ENCODE measurements at places on chromosomes 4 and X.
A peak's percentile ranks its signal among the peaks of the same experiment; 100 is the strongest.

- no peak for DNase-seq
Observed at GRCh38 chr4:61860376-61860775, 660.2 kb downstream of the ADGRL3 start.

- no peak for DNase-seq
Observed at GRCh38 chr4:56303921-56304320, 83.4 kb downstream of the AASDH start.

DNA sequence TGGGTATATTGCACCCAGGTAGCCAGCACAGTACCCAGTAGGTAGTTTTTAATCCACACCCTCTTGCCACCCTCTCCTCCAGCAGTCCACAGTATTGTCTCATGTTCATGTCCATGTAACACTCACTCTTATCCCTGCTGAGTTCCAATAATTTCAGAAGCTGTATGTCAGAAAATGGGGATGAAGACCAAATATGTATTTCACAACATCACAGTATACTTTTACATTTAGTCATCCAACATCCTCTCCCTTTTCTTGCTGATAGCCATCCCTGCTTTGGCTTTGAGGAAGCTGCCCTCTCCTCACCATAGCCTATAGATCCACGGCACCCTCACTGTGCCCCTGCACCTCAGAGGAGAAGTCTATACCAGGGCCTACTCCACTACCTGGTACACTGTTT lies 126.0 kb upstream of the LDB2 start:
- no peak for DNase-seq

- no peak for DNase-seq
Observed at GRCh38 chr4:159195361-159195769, 92.5 kb downstream of the RAPGEF2 start.

- DNase-seq, result no peak
Observed at GRCh38 chr4:4254666-4255065, 6.6 kb upstream of the TMEM128 start.

DNA sequence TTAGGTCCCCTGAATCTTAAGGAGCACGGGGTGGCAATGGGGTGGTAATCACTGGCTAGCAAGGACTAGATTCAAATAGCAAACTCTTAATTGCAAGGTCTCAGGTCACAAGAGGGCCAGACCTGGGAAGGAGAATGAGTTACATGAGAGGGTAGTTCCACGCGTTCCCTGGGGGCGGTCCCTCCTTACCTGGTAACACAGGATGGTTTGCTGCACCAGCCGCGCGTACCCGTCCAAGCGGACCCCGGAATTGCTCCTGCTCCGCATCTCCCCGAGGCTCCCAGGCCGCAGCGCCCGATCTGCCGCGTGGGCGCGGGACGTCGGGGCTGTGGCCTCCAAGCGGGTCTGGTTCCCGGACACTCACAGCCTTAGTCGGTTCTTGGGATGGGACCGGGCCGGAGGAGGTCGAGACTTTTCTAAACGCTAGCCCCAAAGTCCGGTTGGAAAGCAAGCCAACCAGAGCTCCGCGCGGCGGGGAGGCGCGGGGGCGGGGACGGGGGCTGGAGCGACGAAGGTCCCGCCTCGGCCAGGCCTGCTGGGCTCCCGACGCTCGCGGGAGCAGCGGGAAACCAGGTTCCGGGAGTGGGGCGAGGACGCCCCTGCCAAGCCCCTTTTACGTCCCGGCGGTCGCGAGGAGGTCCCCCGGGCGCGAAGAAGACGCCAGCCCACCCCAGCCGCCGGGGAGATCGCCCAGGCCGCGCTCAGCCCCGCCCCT lies at the start of gene PHKA2:
PHKA2 (minus strand) TSS at position 449 of the 715 bp plus-strand sequence; CDS start at position 267, 182 bp downstream.
- DNase-seq, result peak; percentile 48

- DNase-seq, result no peak
Observed at GRCh38 chr4:20625426-20625825, 74.8 kb upstream of the PACRGL start.

DNA sequence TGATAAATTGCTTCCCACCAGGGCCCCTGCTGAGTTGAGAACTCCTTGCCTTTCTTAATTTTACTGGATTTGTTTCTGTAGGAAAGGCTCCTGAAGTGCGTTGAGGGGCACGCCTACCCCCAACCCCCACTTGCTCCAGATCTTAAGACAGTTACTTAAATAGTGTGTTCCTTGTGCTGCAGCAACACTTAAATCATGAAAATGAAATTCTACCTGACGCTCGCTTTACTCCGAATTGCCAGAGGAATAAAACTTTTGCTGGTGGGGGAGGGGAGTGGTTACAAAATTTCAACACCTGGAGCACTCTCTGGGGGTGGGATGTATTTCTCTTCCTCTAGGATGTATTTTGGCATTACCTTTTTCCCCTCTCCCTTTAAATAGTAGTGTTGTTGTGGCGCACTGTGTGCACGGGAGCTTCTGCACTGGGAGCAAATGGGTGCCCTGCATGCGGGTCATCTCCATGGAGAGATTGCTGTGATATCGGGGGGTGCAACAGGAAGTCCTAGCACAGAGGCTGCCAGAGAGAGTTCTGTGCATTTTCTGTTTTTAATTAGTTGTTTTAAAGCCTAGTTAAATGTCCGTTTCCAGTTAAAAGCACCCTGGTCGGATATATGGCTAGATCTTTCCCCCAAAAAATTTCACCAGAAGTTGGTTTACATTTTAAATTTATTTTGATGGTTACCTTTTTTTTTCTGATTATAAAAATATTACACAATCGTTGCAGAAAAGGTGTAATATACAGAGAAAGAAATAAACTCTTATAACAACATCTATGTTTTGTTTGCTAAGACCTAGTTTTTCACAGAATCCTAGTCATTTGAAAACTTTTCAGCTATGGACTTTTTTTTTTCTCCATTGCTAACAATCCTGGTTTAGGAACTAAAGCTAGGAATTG lies 207.7 kb downstream of the SOWAHB start:
- peak; percentile 18 for DNase-seq

GRCh38 chr4:36168127-36168878 lies 76.0 kb downstream of the ARAP2 start:
- no peak for DNase-seq

DNA sequence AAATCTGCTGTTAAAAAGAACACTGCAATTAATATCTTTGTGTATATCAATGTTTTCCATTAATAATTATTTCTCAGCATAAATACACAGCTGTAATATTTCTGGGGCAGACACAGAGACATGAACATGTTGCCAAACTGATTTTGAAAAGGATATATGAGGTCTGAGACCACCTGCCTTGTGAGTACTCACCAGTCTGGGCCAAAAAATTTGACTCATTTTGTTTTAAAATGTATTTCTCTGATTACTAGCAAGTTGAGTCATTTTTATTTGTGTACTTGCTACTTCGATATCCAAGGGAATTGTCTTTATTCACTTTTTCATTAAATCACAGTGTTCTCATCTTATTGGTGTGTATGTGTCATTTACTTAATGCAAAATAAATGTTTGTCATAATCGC lies 8.5 kb upstream of the RAI2 start:
- no peak for DNase-seq

GRCh38 chrX:83535417-83536196 lies 27.5 kb downstream of the POU3F4 start:
- no peak for DNase-seq

All from NCI-H510A (cell line).